ENCODE measurements at places on chromosomes 13 and 19.

DNA sequence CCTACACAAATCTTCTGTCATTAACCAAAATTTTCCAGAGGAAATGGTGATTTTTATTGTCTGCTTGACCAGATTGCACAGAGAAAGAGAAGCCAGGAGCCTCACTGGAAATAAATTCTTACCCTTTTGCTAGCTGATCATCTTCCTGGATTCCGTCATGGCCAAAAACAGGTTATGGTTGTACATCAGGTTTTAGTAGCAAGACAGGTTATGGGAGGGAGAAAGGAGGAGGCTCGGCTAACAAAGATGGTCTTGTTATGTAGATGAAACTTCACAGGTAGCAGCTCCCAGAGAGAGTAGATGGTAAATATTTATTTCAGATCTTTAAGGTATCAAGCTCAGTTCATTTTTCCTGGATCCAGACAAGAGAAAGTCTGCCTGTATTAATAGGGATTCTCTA is 19.7 kb upstream of the CEACAM3 start:
- DNase-seq: no peak

DNA sequence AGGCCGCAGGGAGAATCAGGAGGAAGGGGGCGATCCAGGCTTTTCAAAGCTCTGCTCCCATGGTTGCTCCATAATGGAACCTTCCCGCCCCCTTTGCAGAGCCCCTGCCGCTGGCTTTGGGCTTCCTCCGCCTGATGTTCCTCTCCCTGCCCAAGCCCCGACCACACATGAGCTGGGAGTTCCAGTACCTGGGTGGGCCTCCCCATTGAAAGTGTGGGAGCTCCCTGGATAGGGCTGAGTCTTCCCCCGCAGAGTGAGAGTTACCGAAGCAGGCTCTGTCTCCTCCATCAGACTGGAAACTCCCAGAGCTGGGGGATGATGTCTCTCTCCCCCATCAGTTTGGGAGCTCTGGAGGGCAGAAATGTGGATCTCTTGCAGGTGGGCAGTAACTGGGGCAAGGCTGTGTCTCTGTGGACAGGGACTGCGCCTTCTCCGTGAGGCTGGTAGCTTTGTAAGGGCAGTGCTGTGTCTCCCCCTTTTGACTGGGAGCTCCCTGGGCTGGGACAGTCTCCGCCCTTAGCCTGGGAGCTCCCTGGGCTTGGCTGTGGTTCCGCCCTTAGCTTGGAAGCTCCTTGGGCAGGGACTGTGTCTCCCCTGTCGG is 722 bp downstream of the DCAF15 start:
- no peak for DNase-seq

- no peak for DNase-seq
These were observed 449.8 kb downstream of the DACH1 start for GRCh38 chr13:71417205-71417604.

DNA sequence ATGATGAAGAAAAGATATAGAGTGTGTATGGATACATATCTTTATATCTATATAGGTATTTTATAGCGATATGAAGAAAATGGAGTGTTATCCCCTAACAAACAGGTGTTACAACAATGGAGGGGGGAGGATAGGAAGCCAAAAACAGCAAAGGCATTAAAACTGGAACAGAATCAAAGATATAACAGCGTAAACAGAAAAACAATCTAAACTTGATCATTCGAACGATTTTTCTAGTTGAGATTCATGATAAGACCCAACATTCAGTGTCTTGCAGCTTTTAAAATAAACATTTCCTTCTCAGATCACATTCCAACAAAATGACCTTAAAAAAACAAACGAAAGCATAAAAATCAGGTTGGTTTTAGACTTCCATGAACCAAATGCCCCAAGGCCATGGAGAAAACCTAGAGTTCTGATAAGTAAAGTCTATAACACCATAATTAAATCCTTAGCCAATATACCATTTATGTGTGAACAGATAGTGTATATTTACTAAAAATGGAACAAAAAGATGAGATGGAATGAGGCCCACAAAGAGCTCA is 55.7 kb downstream of the CAB39L start:
- DNase-seq: no peak

- DNase-seq: no peak
These were observed 19.4 kb downstream of the BRCA2 start for GRCh38 chr13:32334671-32335070.

DNA sequence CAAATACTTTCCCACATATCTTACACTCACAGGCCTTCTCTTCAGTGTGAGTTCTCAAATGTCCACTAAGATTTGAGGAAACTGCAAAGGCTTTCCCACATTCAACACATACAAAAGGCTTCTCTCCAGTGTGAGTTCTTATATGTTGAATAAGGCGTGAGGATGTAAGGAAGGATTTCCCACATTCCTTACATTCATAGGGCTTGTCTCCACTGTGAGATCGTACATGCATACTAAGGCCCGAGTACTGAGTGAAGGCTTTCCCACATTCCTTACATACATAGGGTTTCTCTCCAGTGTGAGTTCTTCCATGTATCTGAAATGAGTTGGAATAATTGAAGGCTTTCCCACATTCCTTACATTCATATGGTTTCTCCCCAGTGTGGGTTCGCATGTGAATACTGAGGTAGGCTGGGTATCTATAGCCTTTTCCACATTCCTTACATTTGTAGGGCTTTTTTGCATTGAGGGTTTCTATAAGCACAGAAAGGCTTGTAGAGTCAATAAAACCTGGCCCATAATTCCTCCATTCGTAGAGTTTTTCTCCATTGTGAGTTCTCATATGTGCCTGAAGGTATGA is 9.6 kb downstream of the ZNF426 start:
- DNase-seq: no peak

- no peak for DNase-seq
These were observed 4.1 kb downstream of the UBXN6 start for GRCh38 chr19:4453232-4454179.

- DNase-seq: no peak
These were observed 15.5 kb downstream of the FRY start for GRCh38 chr13:32047088-32047487.

GRCh38 chr13:38341149-38341692 is 8.4 kb upstream of the UFM1 start:
- no peak for DNase-seq

- DNase-seq: no peak
These were observed 13.2 kb downstream of the LRRC4B start for GRCh38 chr19:50555033-50555432.

- DNase-seq: no peak
These were observed 463.3 kb downstream of the ITGBL1 start for GRCh38 chr13:101915755-101916107.

GRCh38 chr13:94784066-94784465 is 71.7 kb upstream of the SOX21 start:
- DNase-seq: no peak

Data from fibroblast of skin of left biceps (primary cell).